ENCODE measurements at places on chromosomes 6 and 20. TPM values are rescaled to one million over a fixed set of nuclear protein-coding genes. Genes with fewer than 3 reads are reported as not detected.

Gene TTK
- 51.2 TPM for total RNA-seq

Gene DLGAP4
- total RNA-seq, result 10.4 TPM

Gene ECT2L
- not detected for total RNA-seq

Gene IP6K3
- total RNA-seq, result not detected

Gene GPR6
- not detected for total RNA-seq

Measured in NCI-H460 (cell line).